Nucleus accumbens (tissue), 56 donors: ENCODE measurements at places on chromosomes 2 and 18.

DNA sequence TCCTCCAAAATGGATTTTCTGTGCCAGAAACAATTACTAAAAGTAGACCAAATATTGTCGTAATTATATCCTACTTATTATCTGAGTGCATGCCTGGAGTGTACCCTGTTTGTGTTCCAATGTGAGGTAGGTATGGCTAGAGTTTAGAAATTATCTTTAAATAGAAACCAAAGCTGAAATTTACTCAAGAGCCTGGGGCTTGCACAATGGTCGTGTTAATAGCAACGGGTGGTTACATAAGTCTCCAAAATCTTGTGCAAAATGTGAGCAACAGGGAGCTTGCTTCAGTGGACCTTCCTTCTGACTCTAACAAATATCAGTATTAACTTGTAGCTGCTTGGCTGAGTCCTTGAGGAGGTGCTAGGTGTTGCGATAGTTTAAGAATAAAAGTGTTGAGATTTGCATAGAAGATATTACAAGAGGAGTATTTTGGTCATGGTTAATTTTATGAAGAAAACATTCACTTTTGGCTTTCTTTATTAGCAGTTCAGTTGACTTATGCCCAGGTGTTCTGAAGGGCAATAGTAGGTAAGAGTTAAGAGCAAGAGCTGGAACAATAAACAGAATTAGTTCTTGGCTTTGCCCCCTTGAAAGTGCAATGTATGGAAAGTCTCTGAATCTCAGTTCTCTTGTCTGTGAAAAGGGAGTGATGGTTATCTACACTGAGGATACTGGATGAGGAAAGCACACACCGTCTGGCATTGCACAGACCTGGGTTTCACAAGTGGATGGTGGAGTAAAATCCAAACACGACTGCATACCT lies 4.6 kb downstream of the CXCR4 start:
- no peak for DNase-seq

GRCh38 chr2:28406276-28407096 lies 13.8 kb downstream of the FOSL2 start:
- no peak for DNase-seq

GRCh38 chr2:30641765-30642345 lies 165.4 kb downstream of the CAPN13 start:
- no peak for DNase-seq

GRCh38 chr2:120177001-120177621 lies 46.1 kb downstream of the TMEM185B start:
- no peak for DNase-seq

GRCh38 chr18:25497151-25497794 lies 145.3 kb upstream of the ZNF521 start:
- DNase-seq: no peak

DNA sequence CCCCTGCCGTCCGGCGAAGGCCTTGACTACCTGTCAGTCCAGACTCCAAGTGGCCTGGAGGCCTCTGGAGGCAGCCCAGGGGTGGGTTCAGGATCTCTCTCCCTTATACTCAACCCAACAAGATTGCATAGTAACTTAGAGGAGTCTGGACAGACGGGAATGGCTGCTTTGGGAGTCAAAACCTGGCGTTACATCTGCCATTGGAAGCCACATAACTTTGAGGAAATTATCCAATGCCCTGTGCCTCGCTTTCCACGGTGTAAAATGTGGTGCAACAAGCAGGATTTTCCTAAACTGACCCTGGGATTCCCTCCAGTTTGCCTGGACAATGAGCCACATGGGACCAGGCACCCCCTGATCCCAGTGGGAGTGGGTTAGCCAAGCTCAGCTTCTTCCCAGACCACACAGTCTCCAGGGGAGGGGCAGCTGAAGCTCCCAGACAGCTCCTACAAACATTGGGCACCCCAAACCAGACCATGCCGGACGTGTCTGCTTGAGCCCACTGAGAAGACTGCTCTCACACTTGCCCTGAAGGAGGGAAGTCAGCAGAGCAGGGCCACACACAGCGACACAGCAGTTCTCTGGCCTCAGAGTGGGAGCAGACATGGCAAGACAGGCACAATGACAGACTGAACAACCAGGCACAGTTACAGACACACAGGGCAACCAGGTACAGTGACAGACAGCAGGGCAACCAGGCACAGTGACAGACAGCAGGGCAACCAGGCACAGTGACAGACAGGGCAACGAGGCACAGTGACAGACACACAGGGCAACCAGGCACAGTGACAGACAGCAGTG lies 65.6 kb upstream of the RAB6C start:
- DNase-seq: no peak

- DNase-seq: no peak
Observed at GRCh38 chr2:237501892-237502513, 15.0 kb downstream of the MLPH start.

DNA sequence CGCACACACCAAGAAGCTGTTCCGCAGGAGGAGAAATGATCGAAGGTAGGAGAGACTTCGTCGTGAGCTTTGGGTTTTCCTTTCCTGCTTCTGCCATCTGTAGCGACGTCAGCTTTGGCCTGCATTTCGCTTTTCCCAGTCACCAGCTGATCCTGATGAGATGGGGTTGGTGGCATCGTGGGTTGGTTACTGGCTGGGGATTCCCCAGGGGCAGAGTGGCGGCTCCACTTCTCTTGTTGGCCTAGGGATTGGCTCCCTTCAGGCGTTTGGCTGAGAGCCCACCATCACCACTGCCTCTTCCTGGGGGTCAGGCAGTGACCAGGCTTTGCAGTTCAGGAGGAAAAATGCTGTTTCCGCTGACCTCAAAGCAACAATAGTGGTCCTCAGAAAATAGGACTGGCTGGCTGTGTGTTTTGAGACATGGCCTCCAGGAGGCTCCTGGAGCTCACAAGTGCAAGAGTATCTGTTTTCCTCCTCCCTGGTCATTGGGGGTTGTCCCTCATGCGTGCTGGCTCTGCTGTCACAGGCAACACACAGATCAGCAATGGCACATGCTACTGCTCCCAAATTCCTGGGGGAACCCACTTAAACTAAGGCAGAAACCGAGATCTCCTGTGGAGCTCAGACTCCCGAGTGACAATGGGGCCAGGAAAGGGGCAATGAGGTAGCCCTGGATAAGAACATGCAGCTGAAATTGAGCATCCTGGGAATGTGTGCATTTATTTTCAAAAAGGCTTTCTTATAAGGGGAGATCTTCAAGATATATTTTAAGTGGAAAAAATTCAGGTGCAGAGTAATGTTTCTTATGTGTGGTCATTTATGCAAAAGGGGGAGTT lies 173.0 kb downstream of the CTIF start:
- DNase-seq: no peak

DNA sequence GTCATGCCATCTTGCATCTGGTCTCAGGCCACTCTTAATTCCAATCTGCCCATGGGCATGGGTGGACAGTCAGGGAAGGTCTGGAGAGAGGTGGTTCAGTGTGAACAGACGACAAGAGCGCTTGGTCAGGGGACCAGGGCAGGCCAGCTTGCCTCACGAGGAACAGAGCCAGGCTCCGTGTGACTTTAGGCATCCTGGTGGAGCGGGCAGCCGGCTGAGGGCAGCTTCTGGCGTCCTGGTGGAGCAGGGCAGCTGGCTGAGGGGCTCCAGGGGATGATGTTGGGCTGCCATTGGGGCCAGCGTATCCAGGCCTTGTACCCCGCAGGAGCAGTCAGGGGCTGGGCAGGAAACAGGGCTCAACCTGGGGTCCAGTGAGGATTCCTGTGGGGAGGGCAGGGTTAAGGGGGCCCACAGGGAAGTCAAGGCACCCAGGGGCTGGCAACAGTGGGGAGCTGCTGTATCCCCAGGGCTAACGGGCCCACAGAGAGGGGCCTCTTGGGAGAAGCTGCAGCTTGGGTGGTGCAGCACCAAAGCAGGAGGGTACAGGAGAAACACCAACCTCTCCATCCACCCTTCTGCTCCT lies 197.9 kb upstream of the TWIST2 start:
- no peak for DNase-seq

- no peak for DNase-seq
Observed at GRCh38 chr2:230784795-230785194, 72.2 kb downstream of the CAB39 start.

GRCh38 chr2:237901932-237902850 lies 42.8 kb downstream of the RAMP1 start:
- DNase-seq: no peak

- DNase-seq: no peak
Observed at GRCh38 chr2:240502430-240503121, 55.2 kb downstream of the ANKMY1 start.

DNA sequence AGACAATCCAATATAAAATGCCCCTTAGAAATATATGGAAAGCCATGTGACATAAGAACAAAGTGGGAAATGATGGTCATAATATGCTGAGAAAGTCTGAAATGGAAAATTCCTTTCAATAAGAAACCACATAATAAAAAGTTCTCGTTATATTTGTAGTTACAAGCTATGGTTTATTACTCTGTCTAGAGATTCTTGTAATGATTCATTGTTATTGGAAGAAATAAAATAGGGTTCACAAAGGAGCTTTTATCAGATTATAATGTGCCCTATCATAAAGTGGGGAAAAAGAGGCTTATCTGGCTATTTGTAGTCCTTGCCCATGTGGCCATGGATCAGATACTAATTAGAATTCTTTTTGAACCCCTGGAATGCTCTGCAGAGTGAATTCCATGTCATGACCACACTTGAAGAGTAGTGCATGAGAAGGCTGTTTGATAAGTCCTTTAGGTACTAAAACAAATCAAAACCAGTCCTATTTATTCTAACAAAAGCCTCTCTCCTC lies 420.7 kb upstream of the NRP2 start:
- no peak for DNase-seq

DNA sequence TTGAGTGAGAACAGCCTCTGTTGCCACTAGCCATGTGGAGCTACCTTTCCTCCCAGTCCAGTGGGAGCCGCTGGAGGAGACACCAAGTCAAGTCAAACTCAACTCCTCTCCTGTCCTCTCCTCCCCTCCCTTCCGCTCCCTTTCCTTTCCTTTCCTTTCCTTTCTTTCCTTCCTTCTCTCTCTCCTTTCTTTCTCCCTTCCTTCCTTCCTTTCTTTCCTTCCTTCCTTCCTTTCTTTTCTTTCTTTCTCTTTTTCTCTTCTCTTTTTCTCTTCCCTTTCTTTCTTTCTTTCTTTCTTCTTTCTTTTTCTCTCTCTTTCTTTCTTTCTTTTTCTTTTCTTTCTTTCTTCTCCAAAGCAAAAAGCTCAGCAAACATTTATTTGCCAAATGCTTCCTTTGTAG lies 44.5 kb downstream of the THNSL2 start:
- no peak for DNase-seq

- DNase-seq: no peak
Observed at GRCh38 chr2:204749319-204749718, 204.0 kb downstream of the PARD3B start.

GRCh38 chr2:131121464-131121863 lies 16.3 kb downstream of the PLEKHB2 start:
- no peak for DNase-seq

GRCh38 chr2:219230059-219230540 lies 494 bp downstream of the ANKZF1 start:
- DNase-seq: no peak

- no peak for DNase-seq
Observed at GRCh38 chr2:30441023-30441422, 6.0 kb upstream of the LCLAT1 start.

- DNase-seq: no peak
Observed at GRCh38 chr2:160287476-160287875, 87.4 kb upstream of the ITGB6 start.

DNA sequence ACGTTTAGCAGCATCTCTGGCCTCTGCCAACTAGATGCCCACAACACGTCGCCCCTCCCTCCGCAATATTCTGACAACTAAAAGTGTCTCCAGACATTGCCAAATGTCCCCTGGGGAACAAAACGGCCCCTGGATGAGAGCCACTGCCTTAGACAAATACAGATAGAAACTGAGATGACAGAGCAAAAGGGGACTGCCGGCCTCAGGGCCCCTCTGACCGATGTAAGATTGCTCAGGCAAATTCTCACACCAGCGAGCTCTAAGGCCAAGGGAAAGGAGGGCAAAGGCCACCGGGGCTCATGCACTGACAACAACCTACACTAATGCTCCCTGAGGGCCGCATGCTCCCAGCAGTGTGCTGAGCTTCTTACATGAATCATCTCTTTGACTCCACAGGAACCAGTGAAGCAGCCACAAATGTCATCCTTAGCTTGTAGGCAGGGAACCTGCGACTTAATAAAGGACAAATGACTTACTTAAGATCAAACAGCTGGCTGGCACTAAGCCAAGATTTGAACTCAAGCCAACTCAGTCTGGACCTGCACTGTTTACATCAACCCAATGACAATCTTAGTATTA lies 228.5 kb downstream of the TTC32 start:
- DNase-seq: no peak

- no peak for DNase-seq
Observed at GRCh38 chr2:189076572-189076971, 102.4 kb downstream of the COL3A1 start.

- DNase-seq: no peak
Observed at GRCh38 chr2:102336502-102336945, 19.1 kb upstream of the IL18R1 start.

DNA sequence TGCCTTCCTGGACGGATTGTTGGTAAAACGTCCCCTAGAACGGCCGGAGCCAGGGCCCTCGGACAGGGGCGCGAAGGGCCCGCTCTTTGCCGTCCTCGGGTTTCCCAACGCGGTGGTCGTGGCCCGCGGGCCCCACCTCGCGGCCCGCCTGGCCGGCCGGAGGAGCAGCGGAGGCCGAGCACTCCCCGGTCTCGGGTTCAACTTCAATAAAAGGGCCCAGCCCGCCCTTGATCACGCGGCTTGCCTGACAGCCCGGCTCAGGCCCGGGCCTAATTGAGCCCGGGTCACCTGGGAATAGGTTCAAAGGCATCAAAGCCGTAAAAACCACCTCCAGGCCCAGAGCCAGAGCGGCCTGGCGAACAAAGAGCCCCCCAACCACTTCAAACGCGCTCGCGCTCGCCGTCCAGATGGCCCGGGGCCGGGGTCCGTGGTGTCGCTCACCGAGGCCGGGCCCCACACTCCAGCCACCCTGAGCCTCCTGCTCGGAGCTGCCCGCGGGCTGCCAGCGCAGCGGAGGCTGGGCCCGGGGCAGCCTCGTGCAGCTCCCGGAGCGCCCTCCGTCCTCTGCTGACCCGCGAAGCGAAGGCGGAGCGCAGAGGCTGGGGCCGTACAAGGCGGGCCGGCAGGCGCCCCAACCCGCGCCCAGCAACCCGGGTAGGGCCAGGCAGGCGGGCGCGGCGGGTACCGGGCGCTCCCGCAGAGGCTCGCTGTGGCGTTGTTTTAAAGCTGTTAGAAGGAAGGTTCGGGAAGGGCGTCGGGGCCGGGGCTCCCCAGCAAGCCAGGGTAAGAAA lies 1.1 kb upstream of the TWIST2 start:
- DNase-seq: no peak

DNA sequence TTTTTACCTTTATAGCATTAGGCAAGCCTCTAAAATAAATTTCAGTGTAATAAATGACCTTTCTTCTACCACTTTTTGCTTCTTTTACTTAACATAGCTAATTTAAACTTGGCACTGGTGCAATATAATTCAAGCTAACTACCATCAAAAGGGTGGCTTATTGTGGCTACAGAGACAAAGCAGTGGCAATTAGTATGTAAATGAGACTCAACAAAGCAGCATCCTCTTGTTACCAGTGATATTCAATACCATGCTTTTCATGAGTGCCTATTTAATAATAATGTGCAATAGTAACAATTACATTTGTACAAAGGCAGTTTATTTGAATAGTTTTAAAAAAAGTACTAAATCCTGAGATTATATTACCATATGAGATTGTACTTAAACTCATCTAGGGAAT lies 93.4 kb downstream of the SOS1 start:
- DNase-seq: no peak

GRCh38 chr2:50513724-50514123 lies 518.2 kb downstream of the NRXN1 start:
- no peak for DNase-seq

GRCh38 chr2:240803191-240803590 lies 16.8 kb downstream of the KIF1A start:
- DNase-seq: no peak
